ENCODE measurements at places on chromosomes 16 and 17. TPM values are rescaled to one million over a fixed set of nuclear protein-coding genes. Genes with fewer than 3 reads are reported as not detected.

DNA sequence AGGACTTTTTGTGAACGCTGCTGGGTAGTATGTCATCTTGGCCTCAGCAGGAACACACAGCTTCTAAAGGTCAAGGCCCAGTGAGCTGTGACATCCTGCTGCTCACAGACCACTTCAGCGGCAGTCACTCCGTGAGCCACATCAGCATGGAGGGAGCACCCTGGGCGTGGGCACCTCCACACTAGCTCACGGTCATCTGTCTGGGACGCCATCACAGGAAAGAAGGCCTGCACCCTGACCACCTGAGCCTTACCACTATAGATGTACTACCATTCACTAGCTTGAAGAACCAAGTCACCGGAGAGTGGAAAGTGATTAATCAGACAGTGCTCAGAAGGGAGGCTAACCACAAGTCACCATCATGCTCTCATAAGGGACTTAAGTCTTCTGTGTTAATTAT, 3.3 kb downstream of the AXIN1 start:
- DNase-seq = no peak

- DNase-seq = no peak
Observed at GRCh38 chr16:15856182-15856581, 646 bp downstream of the MYH11 start.

- DNase-seq = no peak
Observed at GRCh38 chr16:52543654-52544053, 3.3 kb downstream of the TOX3 start.

DNA sequence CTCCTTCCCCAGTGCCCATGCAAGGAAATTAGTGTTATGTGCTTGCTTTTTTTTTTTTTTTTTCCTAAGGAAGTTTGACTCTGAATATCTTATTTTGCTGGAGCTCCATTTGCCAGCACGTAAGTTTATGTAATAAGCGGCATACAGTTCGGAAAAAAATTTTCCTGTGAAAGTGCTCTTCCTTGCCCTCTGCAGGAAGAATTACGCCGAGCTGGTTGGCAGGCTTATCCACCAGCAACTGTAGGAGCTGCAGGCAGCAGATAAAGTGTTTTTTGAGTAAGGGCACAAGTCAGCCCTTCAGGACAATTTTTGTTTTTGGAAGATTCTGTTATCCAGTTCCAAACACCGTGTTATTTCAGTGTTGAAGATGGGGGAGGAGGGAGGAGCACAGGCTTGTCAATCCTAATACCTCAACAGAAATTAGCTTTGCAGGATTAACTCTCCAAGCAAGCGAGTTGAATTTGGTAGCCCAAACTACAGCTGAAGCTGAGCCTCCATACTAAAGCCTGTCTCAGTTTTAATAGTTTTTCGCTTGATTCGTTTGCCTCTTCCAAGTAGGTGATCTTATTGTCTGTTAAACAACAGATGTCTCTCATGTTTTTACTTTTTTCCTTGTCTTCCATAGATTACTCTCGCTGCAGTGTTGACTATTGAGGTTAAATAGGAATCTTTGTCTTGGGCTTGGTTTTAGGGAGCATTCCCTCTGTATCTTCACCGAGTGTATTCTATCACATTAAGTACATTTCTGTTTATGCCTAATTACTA, 1.1 kb downstream of the SPECC1 start:
- peak; percentile 66 for DNase-seq

- DNase-seq = peak; percentile 14
Observed at GRCh38 chr16:61654962-61655361, 381.3 kb downstream of the CDH8 start.

- no peak for DNase-seq
Observed at GRCh38 chr16:51393381-51394005, 242.4 kb upstream of the SALL1 start.

DNA sequence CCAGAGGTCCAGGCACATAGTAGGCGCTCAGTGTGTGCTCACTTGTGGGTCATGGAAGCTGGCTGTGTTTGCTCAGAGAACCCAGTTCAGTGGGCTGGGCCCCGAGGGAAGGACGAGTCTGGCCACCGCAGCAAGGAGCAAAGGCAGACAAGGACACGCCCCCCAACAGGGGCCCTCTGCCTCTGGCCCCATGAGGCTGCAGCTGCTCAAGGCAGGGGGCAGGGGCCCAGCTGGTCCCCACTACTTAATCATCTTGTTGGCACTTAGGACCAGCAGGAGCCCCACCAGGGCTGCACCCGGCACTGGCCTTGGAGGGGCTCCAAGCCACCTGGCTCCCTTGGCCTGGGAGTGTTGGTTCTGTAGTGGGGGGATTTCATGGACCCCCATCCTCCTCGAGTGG, 16.1 kb downstream of the KCNJ12 start:
- no peak for DNase-seq

- DNase-seq = no peak
Observed at GRCh38 chr17:38751144-38751807, 1.3 kb upstream of the PSMB3 start.

DNA sequence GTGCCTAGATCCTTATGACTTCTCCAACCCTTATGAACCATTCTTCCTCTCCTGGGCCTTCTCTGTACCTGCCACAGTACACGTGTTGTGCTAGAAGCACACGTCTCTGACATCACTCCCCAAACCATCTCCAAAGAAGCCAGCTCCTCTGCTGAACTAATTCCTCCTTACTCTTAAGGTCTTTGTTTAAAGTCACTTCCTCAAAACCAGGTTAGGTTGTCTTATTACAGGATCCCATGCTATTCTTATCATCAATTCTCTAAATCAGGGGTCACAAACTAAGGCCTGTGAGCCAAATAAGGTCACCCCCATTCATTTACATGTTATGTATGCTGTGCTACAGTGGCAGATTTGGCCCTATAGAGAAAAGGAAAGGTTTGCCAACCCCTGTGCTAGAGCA, 4.0 kb downstream of the SUPT6H start:
- DNase-seq = no peak

- DNase-seq = no peak
Observed at GRCh38 chr16:67438098-67438791, 7.3 kb downstream of the HSD11B2 start.

DNA sequence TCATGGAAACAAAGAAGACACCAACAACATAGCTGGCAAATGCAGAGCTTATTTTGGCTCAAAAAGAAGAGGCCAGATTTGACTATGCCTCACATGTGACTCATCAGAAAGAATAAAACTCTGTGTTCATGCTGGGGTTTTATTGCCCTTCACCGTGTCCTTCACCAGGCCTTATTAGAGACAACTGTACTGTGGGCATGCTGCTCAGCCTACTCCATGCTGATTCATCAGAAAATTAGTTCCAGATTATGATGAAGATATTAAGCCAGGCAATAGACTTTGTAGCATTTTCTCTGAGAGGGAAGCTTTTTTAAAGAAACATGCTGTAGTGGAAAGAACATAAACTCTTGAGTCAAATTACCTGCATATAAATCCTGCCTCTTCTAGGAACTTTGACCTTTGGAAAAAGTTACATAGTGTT, 89.8 kb downstream of the CYB561 start:
- no peak for DNase-seq

DNA sequence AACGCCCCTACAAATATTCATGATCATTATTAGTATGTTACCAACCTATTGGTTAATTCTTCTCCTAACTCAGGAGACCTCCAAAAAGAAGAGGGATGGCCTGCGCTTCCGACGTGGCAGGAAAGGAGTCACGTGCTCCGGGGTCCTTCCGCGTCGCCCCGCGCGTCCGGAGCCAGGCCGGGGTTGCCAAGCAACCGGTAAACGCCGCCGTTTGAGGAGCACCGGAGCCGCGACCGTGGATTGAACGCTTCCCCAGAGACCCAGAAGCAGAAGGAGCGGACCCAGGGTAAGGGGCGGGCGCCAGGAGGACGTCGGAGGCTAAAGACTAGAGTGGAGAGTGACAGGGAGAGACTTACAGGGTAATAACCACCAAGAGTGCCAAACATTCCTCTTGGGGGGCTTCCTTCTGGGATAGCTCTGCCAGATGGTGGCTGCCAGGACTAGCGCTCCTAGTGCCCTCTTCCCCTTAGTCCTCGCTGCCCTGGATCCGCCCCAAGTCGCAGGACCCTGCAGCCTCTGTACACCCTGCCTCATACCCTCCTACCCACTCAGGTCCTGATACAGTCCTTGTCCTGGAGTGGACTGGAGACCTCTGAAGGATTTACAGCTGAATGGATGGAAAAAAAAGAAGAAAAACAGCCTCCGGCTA, at the start of gene DNAI2:
Gene DNAI2 (plus strand): TSS at position 175 of the 649 bp plus-strand sequence. CDS start 7,584 bp downstream, outside the sequence.
- DNase-seq = peak; percentile 79

DNA sequence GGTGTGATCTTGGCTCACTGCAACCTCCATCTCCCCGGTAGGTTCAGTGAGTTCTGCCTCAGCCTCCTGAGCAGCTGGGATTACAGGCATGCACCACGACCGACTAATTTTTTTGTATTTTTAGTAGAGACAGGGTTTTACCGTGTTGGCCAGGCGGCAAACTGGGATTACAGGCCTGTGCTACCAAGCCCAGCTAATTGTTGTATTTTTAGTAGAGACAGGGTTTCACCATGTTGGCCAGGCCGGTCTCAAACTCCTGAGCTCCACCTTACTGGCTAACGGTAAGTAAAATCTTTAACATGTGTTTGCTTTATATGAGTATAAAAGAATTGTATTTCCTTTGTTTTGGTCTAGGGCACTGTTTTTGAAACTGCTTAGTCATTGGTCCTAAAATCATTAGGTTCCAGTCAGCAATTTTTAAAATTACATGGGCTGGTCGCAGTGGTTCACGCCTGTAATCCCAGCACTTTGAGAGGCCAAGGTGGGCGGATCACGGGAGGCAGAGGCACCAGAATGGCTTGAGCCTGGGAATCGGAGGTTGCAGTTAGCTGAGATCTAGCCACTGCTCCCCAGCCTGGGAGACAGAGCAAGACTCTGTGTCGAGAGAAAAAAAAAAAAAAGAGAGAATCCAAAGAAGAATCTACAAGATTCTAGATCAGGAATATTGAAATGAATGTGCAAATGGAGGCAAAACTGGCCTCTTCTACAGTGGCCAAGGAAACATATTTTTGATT, 3.6 kb downstream of the FLYWCH1 start:
- no peak for DNase-seq

DNA sequence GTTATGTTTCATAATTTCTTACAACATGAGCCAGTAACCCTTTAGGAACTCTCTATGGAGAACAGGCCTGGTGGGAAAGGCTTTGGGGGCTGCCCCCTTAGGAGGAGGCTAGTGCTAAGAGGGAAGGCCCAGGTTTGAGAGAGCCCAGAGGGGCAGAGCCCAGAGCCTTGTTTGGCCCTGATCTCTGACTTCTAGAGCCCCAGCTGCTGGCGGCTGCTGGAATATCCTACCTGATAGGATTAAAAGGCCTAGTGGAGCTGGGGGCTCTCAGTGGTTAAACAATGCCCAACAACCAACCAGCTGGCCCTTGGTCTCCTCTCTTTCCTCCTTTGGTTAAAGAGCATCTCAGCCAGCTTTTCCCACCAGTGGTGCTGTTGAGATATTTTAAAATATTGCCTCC, 54.1 kb downstream of the IGF2BP1 start:
- DNase-seq = no peak

DNA sequence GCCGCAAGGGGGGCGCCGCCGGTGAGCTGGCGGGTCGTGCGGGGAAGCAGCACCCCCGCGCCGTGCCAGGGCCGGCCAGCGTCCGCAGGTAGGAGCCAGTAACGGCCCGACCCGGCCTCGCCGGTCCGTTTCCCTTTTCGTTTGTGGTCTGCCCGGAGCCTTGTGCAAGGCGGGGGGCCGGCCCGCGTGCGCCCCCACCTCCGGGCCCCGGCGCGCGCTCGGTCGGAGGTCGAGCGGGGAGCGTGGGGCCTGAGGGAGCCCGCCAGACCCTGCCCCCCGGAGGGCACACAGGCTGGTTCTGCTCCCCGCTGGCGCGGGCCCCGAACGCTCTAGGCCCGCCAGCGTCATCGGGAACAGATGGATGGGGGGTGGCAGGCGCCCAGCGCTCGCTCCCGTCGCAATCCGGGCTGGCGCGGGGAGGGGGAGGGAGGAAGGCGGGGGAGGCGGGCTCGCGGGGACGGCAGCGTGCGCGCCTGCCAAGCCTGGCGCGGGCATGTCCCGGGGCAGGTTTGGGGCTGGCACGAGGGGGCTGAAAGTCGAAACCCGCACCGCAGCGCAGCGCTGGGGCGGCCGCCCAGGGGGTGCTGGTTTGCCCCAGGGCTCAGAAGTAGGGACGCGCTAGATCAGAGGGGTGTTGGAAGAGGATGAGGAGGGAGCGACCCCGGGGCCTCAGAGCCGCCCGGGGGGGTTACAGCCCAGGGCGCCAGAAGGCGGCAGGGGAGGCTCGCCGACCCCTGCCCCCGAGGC, 1.5 kb upstream of the GSE1 start:
- DNase-seq = peak; percentile 82

DNA sequence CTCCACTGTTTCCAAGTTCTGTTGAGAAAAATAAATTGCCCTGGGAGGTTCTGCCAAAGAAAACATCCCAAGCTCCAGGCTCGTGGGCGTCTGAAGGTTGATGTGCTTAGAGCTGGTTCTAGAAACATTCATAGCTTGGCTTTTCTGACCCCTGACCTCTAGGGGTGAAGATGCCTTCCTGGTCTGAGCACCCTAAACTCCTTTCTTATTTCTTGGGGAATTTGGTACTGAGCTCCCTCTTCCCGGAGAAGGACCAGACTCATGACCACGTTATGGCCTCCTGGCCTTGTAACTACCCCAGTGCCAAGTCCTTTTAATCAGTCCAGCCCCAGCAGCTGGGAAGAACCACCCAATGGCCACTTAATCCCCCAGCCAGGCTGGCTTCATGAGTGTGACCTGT, 66.4 kb downstream of the MYH11 start:
- no peak for DNase-seq

- DNase-seq = no peak
Observed at GRCh38 chr17:325270-326009, 27.2 kb downstream of the RPH3AL start.

DNA sequence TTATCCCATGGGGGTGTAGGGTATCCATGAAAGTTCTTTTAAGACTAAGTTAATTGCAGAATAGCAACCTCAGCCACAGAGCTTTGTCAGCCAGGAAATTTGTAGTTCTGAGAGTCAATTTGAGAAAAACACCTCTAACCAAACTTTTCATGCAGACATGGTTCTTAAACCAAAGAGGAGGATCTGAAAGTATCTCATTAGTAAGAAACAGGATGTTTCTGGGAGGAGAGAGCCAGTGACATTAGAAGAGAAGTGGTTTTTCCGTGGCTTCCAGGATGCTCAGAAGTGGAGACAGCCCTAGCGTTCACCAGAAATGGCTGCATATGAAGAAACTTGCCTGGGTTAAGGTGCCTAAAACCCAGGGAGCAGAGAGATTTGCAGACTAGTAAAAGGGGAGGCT, 7.9 kb downstream of the GNAO1 start:
- no peak for DNase-seq

DNA sequence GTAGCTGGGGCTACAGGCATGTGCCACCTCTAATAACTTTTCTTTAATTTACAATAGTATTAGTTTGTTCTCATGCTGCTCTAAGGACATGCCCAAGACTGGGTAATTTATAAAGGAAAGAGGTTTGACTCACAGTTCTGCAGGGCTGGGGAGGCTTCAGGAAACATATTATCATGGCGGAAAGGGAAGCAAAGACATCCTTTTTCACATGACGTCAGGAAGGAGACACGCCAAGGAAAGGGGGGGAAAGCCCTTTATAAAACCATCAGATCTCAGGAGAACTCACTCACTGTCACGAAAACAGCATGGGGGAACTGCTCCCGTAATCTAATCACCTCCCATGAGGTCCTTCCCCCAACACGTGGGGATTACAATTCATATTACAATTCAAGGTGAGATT, 18.3 kb downstream of the IL4R start:
- no peak for DNase-seq

- DNase-seq = no peak
Observed at GRCh38 chr16:27498031-27498825, 51.5 kb downstream of the GTF3C1 start.

The TVP23A gene
- 3.3 TPM for polyA plus RNA-seq

The IGSF6 gene
- 0.19 TPM for polyA plus RNA-seq

The CSH1 gene
- 0.68 TPM for polyA plus RNA-seq

The SLC38A8 gene
- polyA plus RNA-seq = not detected

The KRTAP3-1 gene
- not detected for polyA plus RNA-seq

The P2RX5 gene
- 7.4 TPM for polyA plus RNA-seq

The TBC1D3 gene
- polyA plus RNA-seq = not detected

The ASPHD1 gene
- 12.4 TPM for polyA plus RNA-seq
